ENCODE measurements at places on chromosomes 3 and 15.
A peak's percentile ranks its signal among the peaks of the same experiment; 100 is the strongest.

GRCh38 chr15:30072630-30073029 is 10.1 kb upstream of the GOLGA8J start:
- DNase-seq: no peak

DNA sequence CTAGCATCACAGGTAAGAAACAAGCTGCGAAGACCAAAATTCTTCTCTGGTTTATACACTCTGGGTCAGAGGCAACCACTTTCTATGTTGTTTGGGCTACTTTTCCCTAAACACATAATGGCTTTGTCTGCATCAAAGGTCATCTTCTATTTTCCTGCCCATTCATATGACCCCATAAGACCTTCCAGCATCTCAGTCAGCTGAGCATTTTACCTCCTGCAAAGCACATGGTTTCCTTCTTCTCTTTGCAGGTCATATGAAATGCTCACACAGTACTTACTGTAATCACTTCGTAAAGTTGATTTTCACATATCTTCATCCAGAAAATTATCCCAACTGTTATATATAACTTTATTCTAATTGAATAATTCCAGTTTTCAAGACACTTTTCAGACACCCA is 34.8 kb downstream of the LIPC start:
- no peak for DNase-seq

- DNase-seq: no peak
Measured at GRCh38 chr3:120688121-120688520, 6.1 kb upstream of the HGD start.

DNA sequence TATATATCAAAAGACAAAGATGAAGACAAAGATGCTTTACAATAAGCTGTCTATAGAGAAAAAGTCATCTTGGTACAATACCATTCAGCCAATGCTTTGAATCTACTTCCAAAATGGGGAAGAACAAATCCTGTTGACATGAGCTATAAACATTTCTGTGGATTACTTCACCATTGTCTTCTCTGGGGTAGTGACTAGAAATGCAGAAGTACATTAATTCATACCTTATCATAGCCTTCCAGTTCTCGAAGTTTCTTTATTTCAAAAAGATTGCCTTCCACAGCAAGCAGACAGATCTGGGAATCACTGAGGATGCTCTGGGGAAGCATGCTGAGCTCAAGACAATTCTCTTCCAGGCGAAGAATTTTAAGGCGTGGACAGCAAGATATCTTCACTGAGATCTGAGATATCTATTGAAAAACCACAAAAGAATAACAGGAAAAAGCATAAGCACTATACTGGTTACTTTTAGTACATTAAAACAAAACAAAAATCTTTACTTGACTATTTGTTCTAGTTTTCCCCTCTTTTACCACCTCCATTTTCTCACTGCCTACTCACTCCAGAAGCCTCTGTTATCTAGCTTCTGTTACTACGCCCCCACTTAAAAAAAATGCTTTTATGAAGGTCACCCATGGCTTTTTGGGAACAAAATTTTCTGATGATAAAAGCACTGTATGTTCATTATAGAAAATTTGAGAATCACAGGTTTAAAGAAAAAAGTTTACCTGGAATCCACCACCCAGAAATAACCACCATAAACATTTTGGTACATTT is 3.6 kb downstream of the LRRC57 start:
- DNase-seq: no peak

DNA sequence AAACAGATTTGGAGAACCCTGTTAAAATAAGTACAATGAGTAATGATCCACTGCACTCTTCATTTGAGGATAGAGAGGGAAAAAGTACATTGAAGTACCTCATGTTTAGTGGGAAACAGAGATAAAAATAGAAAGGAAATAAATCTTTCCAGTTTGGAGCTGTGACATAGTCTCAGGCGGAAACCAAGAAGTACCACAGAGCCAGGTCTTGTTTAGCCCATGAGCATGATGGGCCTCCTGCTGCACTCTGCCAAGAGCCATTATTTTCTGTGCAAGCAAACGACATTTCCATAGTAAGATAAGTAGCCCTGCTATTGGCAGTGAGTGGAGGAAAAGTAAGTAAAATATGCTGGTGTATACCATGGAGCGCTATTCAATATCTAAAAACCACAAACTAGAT is 796.1 kb downstream of the TBL1XR1 start:
- DNase-seq: no peak

DNA sequence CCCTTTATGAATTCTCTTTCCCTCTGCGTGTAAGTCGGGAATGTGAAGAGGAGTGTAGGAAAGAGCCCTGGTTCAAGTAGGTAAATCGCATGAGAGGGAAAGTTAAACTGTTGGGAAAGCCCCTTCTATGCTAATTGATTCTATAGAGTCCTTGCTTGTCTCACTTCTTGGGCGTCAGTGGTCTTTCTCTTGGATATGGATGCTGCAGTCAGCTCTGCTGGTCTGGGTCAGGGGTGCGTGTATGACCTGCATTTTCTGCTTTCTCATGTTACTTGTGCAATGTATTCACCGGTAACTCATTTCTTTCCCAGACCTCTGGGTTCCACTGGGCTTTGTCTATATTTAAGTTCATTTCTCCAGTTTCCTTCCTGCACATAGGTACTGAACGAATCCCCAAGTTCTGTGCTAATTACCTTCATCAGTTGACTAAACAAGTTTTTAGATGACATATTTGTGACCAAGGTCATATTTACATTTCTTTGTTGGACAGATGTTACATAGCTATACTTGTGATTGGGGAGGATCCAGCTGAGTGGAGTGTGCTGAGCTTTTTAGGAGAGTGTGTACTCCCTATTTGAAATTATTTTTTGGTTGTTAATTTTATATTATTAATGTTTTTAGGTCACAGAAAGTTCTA is 1.4 kb downstream of the SETD5 start:
- peak; percentile 39 for DNase-seq

- peak; percentile 50 for DNase-seq
Measured at GRCh38 chr3:153284282-153284938, 122.4 kb downstream of the RAP2B start.

DNA sequence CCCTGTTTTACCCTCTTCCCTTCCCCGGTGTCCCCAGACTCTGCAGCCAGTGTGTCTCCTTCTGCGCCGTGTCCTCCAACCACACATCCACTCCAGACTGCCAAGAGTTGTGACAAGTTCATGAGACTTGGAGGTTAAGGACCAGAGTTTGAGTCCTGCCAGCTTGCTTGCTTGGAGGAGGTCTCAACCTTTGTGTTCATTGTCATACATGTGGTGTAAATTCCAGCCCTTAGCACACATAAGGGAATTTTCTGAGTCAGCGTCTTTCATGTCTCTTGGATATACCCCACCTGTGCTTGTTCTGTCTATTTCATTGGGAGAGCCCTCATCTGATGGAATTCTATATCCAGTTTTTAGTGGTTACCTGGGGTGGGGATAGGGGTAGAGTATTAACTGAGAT is 13.3 kb downstream of the CORO2B start:
- no peak for DNase-seq

- DNase-seq: no peak
Measured at GRCh38 chr15:59242649-59243048, 36.0 kb downstream of the LDHAL6B start.

- no peak for DNase-seq
Measured at GRCh38 chr3:133475245-133476010, 75.6 kb downstream of the BFSP2 start.

- DNase-seq: no peak
Measured at GRCh38 chr15:85771781-85772445, 22.8 kb downstream of the KLHL25 start.

GRCh38 chr15:101201411-101202174 is 50.3 kb downstream of the CHSY1 start:
- peak; percentile 97 for DNase-seq

DNA sequence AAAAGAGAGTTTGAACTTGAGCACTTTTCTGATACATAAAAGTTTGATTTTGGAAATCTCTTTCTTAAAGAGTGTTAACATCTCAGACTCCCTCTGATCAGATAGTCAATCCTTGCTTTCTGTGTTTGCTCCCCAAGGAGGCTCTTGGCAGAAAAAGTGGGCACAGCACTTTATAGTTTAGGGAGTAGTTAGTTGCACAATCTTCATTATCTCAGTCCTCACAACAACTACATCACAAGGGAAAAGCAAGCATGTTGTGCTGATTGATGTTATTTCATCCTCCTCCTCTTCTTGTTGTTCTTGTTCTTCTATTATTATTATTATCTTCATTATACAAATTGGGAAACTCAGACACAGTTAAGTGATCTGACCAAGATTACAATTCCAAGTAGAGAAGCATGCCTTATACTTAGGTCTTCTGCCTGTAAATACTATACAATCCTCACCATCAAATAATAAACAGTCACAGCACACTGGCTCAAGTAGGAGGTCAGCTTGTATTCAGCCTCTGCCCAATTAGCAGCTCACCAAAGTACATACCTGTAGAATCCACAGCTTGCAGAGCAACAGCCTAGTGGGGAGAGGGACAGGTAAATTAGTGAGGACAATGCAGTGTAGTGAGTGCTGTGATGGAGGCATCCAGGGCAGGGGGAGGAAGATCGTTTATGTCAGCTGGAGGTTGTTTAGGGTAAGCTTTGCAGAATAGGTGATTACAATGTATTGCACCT is 304.1 kb upstream of the MME start:
- no peak for DNase-seq

DNA sequence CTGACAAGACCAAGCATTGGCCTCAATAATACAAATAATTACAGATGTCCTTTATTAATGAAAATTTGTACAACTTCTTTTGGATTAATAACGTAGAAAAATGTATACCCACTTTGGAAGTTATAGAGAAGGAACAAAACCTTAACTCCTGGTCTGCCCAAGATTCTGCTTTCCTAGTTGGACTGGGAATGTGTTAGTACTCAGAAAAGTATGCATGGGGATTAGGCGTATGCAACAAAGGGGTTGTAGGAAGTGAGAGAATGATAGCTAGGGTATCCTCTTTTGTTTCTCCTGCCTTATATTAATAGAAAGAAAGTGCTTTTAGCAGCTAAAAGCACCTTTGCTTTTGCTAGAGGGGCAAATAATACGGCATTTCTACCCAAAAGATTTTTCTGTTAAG is 116.2 kb upstream of the LRRFIP2 start:
- DNase-seq: peak; percentile 70

DNA sequence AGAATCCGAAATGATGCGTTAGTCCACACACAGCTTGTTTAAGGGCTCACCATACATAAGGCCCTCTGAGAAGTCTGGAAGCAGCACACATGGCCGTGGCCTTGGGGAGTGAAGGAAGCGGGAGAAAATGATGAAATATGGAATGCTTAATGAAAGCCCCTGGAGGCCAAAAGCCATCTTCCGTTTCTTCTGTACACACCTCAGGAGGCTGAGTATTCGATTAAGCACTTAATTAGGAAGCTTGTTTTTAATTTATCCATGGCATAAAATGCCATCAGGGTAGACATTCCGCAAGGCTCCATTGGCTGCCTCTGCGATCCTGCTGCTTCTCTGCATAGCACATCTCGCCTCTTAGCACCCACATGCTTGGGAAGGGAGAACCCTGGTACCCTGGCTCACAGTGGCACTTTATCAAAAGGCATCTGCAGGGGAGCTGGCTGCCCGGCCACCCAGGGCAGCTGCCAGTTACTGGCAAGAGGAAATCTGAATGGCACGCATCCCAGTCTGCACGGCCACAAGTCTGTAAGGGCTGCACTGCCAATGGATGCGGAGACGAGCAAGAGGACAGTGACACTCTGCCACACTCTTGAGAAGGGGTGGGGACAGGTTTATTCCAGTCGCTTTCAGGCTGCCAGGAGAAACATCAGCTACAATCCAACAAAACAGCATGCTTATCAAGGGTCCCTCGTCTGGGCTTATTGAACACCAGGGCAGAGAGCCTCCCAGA is 356.2 kb downstream of the OCA2 start:
- no peak for DNase-seq

GRCh38 chr15:60871731-60872130 is 357.4 kb downstream of the RORA start:
- no peak for DNase-seq

DNA sequence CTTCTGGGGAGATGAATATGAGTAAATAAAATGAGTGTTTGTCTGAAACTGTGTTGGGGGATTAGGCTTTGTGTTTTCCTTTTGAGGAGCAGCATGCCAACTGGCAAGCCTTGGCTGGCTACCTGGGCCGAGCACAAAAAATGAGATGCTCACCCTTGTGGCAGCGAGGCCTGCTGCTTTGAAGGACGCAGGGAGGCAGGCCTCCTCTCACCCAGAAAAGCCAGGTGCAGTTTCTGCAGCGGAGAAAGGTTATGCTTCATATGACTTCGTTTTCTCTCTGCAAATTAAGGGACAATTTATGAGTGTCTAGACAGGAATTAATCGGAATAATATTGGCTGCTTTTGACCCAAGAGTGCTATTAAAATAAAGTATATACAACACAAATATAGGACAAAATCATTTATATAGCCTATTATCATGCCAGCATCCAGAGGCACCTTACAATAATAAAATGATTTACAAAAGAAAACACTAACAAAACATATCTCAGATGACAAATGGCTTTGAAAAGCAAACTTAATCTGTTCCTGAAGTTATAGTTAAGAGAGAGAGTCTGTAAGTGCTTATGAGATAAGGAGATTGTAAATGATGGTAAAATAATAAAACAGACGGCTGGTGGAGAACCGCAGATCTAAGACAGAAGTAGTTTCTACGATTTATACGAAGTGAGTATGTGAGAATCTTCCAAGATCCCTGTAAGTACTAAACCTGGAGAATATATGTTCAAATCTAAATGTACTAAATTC is 682.8 kb upstream of the NR2F2 start:
- DNase-seq: no peak

GRCh38 chr3:56753206-56753820 is 48.4 kb downstream of the ARHGEF3 start:
- no peak for DNase-seq

- DNase-seq: no peak
Measured at GRCh38 chr3:114903213-114903612, 243.9 kb downstream of the ZBTB20 start.

DNA sequence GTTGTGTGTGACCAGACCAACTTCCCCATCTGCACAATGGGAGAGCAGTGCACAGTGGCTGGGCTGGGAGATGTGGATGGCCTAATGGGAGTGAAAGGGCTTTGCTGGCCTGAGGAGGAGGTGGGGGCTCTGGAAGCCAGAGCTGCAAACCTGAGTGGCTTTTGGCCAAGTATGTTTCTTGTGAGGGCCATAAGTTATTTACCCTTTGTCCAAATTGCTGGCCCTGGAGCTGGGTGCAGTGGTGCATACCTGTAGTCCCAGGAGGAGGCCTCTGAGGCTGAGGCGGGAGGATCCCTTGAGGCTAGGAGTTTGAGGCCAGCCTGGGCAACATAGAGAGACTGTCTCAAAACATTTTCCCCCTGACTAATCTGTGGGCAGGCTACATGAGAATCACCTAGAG is 129.1 kb downstream of the WNT7A start:
- no peak for DNase-seq

DNA sequence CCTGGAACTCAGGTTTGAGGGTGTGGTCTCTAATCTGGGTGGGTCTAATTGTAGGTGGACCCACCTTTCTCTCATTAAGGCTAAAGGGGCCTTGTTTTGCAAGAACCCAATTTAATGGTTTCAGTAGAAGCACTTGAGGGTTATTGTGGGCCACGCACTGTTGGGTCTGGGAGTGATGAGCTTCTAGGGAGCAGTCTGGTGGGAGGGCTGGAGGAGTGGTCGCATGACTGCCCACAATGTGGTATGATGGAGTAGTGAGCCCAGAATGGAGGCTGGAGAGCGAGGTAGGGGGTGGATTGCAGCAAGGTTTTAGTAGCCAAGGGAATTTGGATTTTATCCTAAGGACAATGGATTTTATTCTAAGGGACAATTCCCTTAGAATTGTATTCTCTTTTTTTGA is 2.7 kb downstream of the TATDN2 start:
- DNase-seq: no peak

All from HS-27A (cell line).